ENCODE measurements at places on chromosomes 2 and 18. TPM values are rescaled to one million over a fixed set of nuclear protein-coding genes. Genes with fewer than 3 reads are reported as not detected.

DNA sequence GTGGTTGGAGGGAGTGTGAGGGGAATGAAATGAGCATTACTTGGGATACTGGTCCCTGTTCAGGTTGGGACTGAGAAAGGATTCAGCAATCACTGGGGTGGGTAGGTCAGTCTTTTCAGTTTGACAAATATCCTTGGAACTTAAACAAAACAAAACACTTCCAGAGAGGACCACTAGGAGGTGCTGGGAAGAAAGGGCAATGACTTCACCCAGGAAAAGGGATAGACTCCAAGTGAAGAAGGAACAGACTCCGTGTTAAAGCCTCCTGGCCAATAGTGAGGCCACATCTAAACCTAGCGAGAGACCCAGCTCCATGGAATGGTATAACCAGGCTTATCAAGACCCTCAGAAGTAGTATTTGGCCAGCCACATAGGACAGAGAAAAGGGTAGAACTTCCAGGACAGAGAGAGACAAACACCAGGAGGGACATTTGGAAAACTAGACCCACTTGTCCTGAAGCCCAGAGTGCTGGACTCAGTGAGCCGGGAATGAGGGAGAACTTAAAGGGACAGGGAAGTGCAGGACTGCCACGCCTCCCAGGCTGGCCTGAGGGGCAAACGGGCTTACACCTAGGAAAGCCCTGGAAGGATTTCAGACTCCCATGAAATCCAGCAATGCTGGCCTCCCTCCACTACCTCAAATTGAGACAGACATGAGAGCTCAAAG, 19.6 kb upstream of the KCNG3 start:
- DNase-seq: peak; percentile 15
- no peak overlapping the region for H3K27ac ChIP-seq
- no peak overlapping the region for H3K4me3 ChIP-seq
- no peaks in the 10 kb centered on the region for H3K27me3 ChIP-seq
- peaks cover 12% of the 10 kb centered on the region for H3K4me1 ChIP-seq

- no peak overlapping the region for H3K4me3 ChIP-seq
- H3K36me3 ChIP-seq: no peaks in the 10 kb centered on the region
- no peaks in the 10 kb centered on the region for H3K27me3 ChIP-seq
- no peaks in the 10 kb centered on the region for H3K4me1 ChIP-seq
- no peak overlapping the region for H3K27ac ChIP-seq
These were observed 74.6 kb upstream of the DOK6 start for GRCh38 chr18:69326094-69326493.

- no peaks in the 10 kb centered on the region for H3K4me1 ChIP-seq
- H3K36me3 ChIP-seq: no peaks in the 10 kb centered on the region
- no peak overlapping the region for H3K4me3 ChIP-seq
- DNase-seq: no peak
- H3K27me3 ChIP-seq: no peaks in the 10 kb centered on the region
- no peak overlapping the region for H3K27ac ChIP-seq
These were observed 480.8 kb downstream of the TMX3 start for GRCh38 chr18:68234131-68234530.

Gene STK17B
- 250 TPM for total RNA-seq

Gene STAT4
- total RNA-seq: 72.2 TPM

Gene FAM124B
- total RNA-seq: 0.25 TPM

Data from activated CD8-positive, alpha-beta T cell treated with anti-CD3 and anti-CD28 coated beads for 36 hours (primary cell).